ENCODE measurements at places on chromosomes 1 and 21.

DNA sequence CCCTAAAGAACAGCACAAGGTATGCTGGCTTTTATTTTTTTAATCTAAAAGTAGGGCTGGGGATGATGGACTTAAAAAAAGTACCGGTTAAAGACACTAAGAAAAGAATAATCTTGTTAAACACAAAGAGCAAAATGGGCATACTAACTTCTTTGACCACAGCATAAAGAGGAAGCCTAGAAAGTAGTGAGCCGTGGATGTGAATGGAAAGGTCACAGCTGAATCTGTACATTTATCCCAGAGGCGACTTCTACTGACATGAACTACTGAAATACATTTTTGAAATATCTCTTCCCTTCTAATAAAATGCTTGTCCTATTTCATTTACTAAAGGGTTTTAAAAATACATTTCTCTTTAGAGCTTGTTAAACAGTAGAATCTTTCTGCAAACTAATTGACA lies 140.7 kb downstream of the SLC45A1 start:
- DNase-seq = no peak

DNA sequence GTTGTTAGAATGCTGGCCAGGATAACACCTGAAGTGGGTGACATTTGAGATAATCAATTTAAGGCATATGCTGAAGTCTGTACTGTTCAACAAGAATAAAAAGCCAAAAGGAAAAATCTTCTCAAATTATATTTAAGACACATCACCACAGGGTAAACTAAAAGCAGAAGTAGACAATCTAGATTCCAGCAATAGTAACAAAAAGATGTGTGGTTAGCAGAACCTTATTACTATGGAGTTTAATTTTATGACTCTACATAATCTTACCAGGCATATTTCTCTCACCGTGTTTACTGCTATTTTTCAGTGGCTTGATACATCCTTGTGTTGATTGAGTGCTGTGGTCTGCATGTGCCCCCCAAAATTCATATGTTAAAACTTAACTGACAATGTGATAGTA lies 300.4 kb upstream of the ZP4 start:
- DNase-seq = no peak

DNA sequence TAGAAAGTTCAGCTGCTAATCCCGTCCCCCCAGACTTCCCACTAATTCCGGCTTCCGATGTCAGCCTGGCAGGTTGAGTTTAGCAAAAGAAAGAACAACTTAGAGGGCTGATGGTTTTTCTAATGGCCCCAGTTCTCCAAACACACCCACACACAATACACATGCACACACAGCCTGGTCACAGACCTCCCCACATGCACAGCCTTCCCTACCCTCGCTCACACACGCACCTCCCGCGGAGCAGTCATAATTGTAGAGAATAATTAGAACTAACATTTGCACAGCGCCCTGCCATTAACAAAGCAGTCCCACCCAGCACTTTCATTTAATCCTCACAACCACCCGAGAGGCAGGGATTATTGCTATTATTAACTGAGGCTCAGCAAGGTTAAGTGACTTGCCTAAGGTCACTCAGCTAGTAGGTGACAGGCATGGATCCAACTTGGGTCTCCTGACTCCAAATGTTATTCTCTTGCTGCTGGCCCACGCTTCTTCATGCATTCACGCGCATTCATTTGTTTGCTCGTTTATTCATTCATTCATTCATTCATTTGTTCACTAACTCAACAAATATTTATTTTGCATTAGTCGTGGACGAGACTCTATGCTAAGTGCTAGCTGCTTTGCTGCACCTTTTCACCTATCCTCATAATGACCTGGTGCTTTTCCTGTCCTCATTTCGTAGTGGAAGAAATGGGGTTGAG lies 274.9 kb downstream of the FOXD2 start:
- DNase-seq = no peak

GRCh38 chr1:90475631-90476030 lies 241.5 kb downstream of the BARHL2 start:
- DNase-seq = peak; percentile 39

DNA sequence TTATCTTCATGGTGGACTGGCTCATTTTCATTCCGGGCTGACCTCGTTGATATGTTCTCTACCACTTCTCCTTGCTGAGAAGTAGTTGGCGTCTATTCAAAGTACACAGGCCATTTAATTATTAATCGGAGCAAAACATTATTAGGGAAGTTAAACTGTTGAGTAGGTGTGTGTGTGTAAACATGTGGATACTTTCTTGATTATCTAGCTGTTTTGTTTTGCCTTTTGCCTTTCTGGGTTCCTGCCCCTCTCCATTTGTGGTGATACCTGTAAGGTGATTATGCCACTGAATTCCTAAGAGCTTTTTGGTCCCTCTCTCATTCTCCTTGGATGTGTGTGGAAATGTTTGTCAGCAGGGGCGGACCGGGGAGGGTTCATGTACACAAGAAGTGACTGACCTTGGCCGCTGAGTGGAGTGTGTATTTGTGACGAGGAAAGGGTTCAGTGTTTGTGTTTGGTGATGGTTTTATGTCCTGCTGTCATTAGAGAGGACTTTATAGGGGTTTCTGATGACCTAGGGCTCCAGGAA lies 56.6 kb upstream of the PPP2R5A start:
- no peak for DNase-seq

DNA sequence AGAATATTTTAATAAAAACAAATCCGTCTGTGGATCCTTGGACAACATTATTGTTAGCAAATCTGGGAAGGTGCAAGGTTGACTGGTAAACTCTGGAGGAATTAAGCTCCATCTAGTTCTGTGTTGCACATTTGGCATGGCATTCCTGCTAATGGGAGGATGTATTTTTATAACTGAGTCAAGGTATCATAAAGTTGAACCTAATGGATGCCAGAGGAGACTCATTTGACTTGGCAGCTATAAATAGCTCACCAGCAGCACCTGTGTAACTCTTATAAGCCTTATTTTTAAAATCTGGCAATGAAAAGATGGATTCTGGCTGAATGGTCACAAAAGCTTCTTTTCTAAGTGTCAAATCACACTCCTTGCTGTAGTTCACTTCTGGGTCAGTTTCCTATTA lies 118.5 kb upstream of the ADAMTS5 start:
- DNase-seq = no peak

DNA sequence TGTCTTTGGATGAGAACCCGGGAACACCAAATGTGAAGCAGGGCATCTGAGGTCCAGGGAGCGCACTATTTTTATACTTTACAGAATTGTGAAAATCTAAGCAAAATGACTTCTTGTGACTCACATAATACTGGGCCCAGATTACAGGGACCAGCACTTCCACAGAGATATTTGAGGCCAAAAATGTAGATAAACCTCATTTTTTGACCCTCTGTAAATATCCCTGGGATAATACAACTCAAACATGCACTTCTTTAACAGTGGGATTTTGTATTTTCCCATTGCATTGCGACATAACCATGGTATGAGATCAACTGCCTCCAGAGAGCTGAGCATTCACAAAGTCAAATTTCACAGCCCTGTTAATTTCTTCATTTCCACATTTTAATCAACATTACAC lies 289.4 kb upstream of the ADGRL4 start:
- DNase-seq = peak; percentile 9

GRCh38 chr1:193592317-193592716 lies 405.9 kb upstream of the B3GALT2 start:
- peak; percentile 60 for DNase-seq

DNA sequence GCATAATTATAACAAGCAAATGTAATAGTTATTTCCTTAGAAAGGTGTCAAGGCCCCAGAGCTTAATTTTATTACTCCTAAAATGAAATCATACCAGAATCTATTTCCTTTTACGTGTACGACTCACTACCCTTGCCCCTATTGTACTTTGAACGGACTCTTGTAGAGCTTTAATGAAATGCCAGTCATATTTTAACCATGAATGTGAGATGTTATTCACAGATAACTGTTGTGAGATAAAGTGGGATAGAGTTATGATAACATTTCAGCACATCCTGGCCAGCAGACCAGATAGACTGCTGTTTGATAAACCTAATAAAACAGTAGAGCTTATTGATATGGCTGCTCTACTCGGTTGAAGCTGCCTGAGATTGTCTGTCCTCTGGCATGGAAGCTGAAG lies 500.8 kb upstream of the PBX1 start:
- peak; percentile 1 for DNase-seq

GRCh38 chr1:98048244-98048643 lies 127.4 kb upstream of the DPYD start:
- DNase-seq = peak; percentile 94

DNA sequence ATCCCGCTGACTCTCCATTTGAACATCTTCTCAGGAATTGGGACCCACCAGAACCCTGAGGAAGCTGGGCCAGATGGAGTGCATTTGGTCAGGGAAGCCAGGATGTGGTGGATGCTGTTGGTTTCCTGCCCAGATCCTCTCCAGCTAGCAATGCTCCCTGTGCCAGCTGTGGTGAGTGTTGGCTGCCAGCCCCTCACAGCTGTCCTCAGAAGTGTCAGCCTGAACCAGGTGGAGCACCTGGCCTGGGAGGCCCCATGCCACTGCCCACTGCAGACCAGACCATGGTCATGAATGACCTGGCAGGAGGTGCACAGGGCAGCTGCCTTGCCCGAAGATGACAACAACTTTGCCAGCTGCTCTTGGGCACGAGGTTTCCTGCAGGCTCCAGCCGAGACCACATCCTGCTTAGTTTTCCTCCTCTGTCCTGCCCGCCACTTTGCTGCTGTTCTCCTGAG lies 54.4 kb downstream of the PRSS38 start:
- no peak for DNase-seq

DNA sequence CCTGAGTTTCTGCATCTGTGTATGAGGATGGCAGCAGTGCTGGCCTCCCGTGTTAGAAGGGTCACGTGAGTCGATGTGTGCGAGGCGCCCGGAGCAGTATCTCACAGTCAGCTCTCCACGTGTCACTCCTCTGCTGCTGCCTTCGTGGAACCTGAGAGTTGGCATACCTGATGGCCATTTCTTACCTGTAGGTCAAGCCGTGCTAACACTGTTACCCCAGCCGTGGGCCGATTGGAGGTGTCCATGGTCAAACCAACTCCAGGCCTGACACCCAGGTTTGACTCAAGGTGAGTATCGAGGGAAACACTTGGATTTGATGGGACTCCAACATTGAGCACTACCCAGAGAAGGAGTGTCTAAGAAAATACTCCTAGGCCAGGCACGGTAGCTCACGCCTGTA lies 10.7 kb downstream of the CDCA8 start:
- no peak for DNase-seq

DNA sequence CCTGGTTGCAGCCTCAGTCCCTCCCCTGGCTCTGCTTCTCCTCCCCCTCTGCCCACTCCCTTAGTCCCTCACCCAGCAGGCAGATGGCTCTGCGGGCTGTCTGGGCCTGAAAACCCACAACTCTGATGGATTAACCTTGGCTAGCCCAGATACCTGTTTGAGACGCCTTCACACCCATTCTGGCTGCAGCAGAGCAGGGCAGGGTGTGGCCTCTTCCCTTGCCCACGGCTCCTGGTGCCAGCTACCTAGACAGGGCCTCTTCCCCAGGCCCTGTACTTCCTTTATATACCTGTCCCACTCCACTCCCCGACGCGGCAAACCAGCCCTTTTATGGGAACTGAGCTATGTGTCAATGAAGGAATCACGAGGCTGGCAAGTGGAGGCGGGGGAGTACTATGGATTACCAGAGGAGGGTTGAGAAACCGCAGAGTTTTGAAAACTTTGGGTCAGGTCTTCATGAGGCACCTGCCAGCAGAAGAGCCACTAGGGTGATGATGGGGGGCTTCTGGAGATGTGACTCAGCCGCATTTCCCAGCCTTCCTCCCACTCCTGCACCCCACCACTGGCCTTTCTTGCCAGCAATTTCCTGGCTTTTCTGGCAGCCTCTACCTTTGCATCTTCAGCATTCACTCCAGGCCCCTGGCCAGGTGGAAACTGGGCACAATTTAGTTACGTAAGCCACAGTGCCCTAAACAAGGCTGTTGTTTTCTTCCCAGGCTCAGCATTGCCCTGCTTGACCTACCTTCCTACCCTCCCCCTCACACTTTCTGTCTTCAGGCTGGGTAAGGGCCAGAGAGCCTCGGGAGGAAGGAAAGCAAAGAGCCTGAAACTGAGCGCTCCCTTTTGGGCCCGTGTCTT lies at the start of gene CHI3L1:
Gene CHI3L1 (minus strand): TSS at position 259 of the 858 bp plus-strand sequence. CDS start 81 bp downstream, at position 178.
- DNase-seq = no peak

DNA sequence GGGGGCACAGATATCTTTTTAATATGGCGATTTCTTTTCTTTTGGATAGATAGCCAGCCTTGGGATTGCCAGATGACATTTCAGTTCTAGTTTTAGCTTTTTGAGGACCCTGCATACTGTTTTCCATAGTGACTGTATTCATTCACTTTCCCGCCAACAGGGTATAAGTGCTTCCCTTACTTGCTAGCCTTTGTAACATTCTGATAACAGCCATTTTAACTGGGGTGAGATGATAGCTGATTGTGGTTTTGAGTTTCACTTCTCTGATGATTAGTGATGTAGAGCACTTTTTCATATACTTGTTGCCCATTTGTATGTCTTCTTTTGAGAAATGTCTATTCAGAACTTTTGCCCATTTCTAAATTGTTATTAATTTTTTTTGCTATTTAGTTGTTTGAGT lies 151.9 kb downstream of the NTPCR start:
- DNase-seq = no peak

DNA sequence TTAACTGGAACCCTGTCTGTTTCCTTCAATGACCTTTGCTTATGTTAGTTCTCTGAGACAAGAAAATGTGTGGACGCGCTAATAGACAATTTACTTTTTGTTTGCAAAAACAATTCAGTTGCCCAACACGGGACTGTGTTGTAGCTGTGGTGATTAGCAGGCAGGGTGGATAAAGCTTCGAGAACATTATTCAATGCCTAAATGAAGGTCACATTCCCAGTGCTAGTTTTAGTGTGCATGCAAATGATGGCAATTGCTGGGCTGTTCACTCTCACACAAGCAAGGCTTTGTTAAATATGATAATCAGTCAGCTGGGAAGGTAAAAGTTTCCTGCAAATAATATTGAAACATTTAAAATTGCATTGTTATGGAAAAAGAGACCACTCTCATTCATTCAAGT lies 188.4 kb downstream of the BACH1 start:
- DNase-seq = no peak

DNA sequence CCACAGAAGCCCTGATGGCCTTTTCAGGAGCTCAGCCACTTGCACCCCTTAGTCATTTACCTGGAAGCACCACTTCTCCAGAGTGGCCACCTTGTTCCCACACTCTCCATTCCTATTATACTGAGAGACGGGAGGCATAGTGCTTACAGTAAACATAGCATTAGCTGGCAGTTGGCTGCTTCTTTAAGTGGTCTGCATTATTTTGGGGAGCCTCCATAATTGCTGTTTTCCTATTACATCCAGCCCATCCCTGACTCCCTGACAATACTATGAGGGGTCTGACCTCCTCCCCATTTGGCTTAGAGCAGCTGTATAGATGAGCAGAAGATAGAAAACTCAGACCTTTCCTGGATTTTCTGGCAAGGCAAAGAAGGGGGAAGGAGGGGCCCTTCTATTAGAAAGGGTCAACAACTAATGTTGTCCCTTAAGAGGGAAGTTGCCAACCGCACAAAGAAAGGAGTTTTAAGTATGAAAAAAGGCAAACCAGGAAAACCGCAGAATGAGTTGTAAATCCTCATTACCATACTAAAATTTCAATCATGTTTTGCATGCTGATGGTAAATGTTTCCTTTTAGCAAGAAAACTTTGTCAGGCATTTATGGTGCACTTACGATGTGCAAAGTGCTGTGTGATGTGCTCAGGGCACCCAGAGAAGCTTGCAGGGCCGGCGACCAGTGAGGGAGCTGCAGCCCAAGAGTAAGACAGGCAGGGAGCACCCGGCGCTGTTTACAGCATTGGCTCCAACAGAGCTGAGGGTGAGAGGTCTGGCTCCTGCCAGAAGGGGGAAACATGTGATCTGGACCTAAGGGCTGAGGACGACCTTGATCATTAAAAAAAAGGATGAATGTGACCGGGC lies 167.3 kb downstream of the ZZZ3 start:
- DNase-seq = peak; percentile 76

GRCh38 chr1:83545066-83545862 lies 453.7 kb downstream of the TTLL7 start:
- peak; percentile 2 for DNase-seq

Measured in choroid plexus epithelial cell (primary cell).